NCI-H1436 treated with DMSO at 0.1 percent for 48 hours (cell line): ENCODE measurements at places on chromosomes 3 and 15.

GRCh38 chr3:126858887-126859286 lies 124.0 kb upstream of the PLXNA1 start:
- DNase-seq = no peak

- DNase-seq = no peak
Observed at GRCh38 chr3:159787794-159788205, 200.8 kb upstream of the IL12A start.

GRCh38 chr3:147015334-147015733 lies 391.0 kb downstream of the ZIC4 start:
- no peak for DNase-seq

GRCh38 chr3:40237889-40238571 lies 71.5 kb upstream of the EIF1B start:
- DNase-seq = no peak

DNA sequence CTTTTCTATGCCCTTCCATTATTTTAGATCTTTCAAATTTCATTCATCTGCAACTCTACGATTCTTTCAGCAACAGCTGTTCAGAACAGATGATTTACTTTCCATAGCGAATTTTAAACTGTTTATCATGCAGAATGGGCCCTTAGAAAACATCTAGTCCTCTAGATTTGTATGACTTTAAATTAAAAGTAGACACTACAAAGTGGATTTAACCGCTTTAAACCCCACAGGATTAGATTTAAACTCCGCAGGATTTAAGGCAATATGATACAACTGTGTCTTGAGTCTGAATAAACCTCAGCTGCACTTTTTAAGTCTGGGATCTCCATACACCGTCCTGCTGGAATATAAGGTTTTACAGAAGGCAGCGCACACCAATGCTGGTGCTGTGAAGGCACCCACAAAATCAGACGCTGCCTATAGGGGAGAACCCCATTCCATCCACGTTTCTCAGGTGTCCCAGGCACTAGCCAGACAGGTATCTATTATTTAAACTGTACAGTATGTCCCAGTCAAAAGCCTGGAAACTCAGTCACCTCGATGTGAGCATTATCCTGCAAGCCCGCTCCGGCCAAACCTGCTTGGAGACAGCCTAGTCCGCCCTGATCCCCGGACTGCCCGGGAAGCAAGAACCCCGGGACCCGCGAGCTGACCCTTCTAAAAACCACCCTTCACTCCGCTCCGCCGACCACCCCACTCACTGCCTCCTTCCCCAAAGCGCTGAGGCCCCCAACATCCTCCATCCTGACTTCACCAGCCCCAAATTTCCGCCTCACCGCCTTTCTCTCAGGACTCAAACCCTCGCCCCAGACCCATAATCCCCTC lies 768 bp downstream of the ANO10 start:
- no peak for DNase-seq

DNA sequence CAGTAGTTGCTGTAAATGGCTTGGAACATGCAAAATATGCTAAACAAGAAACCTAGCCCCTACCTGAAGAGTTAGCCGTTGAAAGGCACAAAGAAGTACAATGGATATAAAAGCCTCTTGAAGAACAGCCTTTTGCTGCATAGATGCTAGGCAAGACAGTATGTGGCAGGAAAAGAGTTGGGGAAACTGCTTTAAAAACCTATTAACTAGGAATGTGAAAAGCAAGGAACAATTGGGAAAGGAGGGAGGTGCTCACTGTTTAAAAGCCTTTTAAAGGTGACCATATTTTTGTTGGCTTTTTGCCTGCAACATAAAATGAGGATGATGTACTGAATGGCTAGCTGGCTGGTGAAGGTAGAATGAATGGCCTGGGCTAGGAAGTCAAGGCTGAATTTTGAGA lies 24.5 kb upstream of the SOX2 start:
- no peak for DNase-seq

DNA sequence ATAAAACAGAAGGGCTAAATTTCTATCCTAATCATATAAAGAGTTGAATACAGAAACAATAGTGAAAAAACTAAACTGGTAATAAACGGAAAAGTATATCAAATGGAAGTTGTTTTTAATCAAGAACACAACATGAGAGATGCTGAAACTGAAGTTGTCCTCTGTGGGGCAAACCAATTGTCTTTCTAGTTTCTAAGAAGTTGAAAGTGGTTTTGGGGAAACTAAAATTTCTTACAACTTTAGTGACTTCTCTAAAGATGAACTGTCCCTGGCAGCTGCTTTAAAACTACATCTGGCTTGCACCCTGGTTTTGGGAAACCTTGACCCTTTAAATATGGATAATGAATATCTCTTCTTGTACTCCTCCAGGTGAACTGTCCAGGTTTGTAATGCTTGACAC lies 155.6 kb downstream of the ADAM10 start:
- DNase-seq = no peak

- DNase-seq = no peak
Observed at GRCh38 chr3:67447393-67447792, 207.0 kb downstream of the SUCLG2 start.

DNA sequence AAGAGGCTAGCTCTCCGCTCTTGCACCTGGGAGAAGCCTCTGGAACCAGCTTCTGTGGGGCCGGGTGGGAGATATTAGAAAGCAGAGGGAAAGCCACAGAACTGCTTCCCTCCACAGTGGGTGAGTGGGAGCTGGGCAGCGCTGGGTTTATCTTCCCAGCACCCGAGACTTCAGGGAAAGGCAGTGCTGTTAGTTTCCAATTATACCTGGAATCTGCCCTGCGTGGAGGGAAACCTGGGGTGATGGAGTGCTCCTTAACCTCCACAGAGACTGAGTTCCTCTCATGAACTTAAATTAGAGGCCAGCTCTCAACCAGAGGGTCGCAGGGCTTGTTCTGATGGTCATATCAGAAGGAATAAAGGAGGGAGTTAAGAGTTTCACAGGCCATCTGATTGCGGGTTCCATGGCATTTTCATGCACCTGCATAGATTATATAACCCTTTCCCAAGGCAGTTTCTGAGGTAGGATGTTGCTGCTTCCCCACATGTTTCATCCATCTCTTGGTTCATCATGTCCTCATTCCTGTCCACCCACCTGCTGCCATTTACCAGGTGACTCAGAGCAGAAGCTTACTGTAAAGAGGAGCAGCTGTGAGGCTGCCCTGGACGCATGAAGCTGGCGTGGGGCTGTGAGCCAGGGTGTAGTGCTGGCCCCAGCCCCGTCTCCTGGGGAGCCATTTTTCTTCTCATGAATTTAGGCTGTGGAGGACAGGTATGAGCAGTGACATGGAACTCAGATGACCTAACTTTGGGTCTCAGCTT lies 42.5 kb downstream of the CA12 start:
- DNase-seq = no peak

DNA sequence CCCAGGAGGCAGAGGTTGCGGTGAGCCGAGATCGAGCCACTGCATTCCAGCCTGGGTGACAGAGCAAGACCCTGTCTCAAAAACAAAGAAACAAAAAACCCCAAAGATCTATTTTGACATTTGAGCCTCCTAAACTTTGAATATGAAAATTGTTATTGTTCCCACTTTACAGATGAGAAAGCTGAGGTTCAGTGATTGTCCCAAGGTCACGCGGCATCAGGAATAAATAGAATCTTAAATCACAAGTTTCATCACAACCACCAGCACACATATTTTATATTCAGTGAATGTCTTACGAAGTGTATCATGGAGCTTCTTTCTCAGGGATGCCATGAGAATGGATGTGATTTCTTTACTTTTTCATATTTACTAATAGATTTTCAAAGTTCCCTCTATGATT lies 5.3 kb upstream of the LRIG1 start:
- DNase-seq = no peak

GRCh38 chr3:195040094-195040493 lies 230.9 kb downstream of the XXYLT1 start:
- DNase-seq = no peak

- no peak for DNase-seq
Observed at GRCh38 chr3:14174483-14174882, 3.9 kb downstream of the XPC start.

DNA sequence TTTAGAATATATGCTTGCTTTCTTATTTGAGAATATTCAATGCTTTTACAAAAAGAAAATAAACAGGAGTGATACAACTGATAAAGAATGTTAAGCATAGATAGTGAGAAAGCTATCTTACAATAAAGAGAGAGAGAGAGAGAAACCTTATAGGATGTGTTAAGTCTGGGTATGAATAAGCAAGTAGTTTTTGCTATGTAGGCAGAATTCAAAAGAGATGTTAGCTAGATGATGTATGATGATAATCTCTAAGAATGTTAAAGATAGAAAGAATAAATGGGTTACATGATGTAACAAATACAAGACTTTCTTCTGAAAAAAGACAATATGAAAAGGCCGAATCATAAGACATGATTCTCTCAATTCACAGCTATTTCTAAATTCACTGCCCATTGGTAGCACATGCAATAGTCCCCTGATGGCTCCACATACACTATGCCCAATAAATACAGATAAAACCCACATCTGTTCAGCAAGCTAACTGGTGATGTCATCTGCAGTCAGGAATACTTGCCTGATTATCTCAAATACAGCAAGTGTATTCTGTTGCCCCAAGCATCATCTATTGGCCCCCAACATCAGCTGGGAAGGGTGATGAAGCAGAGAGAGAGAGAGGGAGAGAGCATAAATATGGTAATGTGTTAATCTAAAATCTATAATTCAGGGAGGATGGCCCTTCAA lies 169.2 kb upstream of the LYSMD4 start:
- no peak for DNase-seq

GRCh38 chr3:124960698-124961097 lies 26.1 kb upstream of the MUC13 start:
- DNase-seq = no peak

GRCh38 chr15:48565560-48566482 lies 79.7 kb downstream of the FBN1 start:
- DNase-seq = no peak

DNA sequence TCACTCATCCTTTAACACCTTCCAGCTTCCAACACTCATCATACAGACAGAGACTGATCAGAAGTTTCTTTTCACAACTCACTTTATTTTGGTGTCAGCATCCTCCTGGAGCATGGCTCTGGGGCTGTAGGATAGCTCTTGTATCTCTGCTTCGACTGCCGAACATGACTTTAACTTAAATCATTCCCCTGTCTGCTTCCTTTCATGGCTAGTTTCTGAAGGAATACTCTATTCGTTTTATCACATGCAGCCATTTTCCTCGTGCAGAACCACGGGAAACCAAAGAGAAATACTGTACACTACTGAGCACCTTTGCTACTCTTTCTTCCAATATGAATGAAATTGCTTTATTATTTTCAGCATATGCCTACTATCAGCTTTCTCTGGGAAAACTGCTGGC lies 2.1 kb upstream of the TMOD2 start:
- DNase-seq = no peak

- no peak for DNase-seq
Observed at GRCh38 chr15:67266870-67267269, 12.3 kb downstream of the IQCH start.

- DNase-seq = no peak
Observed at GRCh38 chr15:82830427-82831173, 21.2 kb downstream of the WHAMM start.

DNA sequence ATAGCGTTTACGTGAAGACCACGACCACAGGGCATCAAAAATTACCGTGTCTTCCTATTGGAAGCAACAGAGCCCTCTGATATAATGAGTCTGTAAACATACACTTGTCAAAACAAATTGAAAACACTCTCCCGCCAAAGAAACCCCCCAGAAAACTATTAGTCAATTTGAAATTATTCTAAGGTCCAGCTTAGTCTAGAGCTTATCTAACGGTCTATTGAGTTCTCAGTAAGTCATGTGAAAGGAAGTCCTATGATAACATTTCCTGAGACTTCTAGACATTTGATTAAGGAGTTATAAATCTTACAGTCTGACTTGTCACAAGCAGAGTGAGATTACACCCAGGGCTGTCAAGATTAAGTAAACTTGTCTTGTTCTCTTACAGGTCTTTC lies 356.3 kb downstream of the FOXP1 start:
- no peak for DNase-seq

DNA sequence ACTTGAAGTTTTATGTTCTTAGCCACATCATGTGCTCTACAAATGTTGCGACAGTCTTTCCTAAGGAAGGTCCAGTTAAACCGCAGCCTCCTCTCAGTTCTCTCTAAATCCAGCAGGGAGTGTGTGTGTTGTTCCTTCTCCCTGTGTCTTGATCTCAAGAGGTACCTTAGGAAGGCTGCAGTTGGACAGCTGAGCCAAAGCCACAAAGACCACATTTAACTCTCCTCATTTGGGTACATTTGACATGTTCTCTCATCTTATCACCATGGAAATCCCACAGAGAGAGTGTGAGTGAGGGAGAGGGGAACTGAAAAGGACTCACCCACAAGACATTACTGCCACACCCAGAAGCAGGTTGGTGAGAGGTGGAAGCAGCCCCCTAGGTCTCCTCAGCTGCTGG lies 79.5 kb downstream of the CD200R1L start:
- DNase-seq = no peak

- no peak for DNase-seq
Observed at GRCh38 chr3:185699927-185700326, 113.8 kb downstream of the SENP2 start.

DNA sequence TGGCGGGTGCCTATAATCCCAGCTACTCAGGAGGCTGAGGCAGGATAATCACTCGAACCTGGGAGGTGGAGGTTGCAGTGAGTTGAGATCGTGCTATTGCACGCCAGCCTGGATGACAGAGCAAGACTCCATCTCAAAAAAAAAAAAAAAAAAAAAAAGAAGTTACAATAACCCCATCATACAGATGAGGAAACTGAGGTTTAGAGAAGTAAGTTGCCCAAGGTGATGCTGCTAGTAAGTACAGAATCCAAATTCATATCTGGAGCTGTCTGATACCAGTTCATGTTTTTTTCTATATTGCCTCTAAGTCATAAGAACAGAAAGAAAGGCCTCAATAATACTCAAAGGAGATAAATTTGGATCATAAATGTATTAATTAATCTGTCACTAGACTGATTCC lies 40.6 kb downstream of the MCF2L2 start:
- no peak for DNase-seq

- no peak for DNase-seq
Observed at GRCh38 chr15:72786242-72786641, 2.7 kb upstream of the ADPGK start.

- DNase-seq = no peak
Observed at GRCh38 chr3:107915706-107916105, 175.1 kb downstream of the CD47 start.

- DNase-seq = no peak
Observed at GRCh38 chr3:139101396-139101795, 56.7 kb upstream of the PRR23C start.

DNA sequence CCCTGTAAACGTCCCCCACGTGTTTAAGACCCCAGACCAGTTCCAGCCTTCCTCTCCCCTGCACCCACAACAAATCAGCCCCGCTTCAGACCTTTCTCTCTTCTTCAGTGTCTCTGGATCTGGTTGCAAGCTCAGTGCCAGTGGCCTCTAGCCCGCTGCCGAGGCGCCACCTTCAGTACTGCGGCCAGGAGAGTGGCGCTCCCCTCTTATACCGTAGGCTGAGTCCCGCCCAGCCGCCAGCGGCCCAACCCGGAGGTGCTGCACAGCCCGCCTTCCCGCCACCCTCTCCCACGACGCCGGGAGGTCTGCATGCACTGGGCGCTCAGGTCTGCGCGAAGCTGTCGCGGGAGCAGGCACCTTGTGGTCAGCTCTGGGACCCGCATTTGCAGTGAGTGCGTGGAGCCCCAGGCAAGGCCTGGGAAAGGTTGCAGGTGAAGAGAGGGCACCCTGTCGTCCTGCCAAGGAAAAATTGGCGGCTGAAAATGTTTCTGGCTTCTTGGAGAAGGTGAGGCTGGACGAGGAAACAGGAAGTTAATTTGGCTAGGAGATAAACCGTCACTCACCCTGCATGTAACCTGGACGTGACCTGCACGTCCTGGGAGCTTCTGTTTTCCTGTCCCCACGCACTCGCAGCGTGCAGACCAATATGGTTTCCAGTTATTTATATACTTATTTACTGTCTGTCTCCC lies at the start of gene C2CD4B:
C2CD4B (minus strand) TSS at position 182 of the 689 bp plus-strand sequence. CDS start 301 bp downstream, outside the sequence.
- no peak for DNase-seq
